ENCODE measurements at places on chromosomes 11 and 22. TPM values are rescaled to one million over a fixed set of nuclear protein-coding genes. Genes with fewer than 3 reads are reported as not detected.

DNA sequence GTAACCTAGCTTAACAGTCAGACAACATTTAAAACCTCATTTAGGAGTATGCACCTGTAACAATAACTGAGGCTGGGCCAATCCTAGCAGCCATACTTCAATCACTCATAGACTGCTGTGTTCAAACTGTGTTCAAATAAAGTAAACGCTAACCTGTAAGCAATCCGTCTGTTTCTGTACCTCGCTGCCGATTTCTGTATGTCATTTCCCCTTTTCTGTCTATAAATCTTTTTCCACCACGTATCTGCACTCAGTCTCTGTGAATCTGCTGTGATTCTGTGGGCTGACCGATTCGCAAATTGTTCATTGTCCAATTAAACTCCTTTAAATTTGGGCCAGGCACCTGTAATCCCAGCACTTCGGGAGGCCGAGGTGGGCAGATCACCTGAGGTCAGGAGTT is 12.3 kb downstream of the APOBEC3H start:
- no peak for DNase-seq

- DNase-seq, result no peak
Observed at GRCh38 chr11:76205252-76206076, 838 bp downstream of the WNT11 start.

- DNase-seq, result no peak
Observed at GRCh38 chr11:45260071-45260470, 26.1 kb downstream of the SYT13 start.

MAPK8IP1 gene
- 10.1 TPM for total RNA-seq

BDNF gene
- 2.8 TPM for total RNA-seq

DNA sequence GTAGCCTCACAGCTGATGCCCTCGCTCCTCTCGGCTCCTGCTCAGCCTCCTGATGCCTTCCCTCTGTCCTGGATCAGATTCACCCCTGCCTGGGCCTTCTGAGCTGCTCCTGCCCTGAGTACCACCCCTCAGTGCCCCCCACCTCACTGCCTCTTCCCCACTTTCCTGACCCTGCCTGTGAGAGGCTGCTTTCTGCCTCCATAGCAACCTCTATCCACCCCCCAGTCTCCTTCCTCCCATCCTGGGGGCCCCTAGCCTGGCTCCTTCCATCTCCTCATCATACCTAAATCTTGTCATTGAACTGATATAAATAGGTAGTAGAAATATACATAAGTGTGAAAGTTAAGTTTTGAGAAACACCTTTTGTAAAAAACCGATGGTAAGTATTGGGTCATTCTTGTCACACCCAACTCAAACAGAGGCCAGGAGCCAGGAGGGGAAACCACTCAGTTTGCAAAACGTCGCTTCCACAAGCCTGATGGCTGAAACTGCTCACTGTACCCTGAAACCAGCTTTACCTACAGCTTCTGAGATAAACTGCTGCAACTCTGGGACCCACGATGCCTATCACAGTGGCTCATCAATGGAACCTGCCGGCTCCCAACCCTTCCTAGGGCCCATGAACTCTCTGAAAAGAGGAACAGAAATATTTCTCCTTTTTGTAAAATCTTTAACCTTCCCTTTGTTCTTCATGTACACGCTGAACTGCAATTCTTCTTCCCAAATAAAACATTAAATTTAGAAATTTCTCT is 4.8 kb upstream of the APOBEC3H start:
- no peak for DNase-seq

DNA sequence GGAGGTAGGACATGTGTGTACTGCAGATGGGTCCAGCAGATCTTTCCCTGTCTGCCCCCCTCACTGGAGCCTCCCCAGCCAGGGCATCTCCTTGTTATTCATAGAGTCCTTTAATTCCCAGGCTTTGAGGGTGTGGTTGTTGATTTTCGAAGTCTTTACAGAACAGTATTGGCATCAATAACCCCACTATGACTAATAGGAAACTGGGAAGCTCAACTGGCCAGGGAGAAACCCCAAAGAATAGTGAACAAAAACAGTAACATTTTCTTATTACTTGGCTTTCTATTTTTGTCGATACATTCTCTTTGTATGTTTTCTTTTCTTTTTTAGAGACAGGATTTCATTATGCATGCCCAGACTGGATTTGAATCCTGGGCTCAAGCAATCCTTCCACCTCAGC is 57.9 kb downstream of the NF2 start:
- no peak for DNase-seq

GRCh38 chr11:111836721-111837120 is 34.7 kb downstream of the ALG9 start:
- no peak for DNase-seq

GRCh38 chr11:19785265-19785664 is 72.6 kb downstream of the NAV2 start:
- DNase-seq, result no peak
